ENCODE measurements at places on chromosomes 2 and 18.

DNA sequence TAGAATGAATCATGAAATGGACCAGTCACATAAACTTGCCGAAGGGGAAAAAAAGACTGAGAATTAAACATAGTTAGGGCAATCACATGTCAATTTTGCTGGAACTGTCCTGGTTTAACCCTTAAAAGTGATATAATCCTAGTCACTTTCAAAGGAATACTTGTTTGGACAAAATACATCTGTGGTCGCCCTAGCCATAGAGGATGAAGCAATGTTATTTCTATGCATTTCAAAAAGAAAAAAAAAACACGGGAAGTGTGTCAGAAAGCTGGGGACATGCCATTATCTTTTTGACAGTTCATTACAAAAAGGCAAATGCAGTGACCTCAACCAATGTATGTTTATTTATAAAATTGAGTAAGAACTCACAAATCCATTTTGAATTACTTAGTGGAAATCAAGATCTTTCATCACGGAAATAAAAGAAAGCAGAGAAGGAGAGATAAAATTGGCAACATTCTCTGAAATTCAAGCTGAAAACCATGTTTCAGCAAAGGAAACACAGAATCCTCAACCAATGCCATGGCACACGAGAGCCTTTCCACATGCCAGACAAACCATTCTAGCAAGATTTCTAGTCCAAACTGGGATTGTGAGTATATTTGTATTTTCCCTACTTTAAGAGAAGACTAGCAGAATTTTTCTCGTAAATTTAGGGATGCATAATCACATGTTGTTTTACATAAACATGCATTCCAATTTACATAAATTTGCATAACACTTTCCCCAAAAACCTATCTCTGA is 854.3 kb upstream of the ACVR2A start:
- DNase-seq: no peak

DNA sequence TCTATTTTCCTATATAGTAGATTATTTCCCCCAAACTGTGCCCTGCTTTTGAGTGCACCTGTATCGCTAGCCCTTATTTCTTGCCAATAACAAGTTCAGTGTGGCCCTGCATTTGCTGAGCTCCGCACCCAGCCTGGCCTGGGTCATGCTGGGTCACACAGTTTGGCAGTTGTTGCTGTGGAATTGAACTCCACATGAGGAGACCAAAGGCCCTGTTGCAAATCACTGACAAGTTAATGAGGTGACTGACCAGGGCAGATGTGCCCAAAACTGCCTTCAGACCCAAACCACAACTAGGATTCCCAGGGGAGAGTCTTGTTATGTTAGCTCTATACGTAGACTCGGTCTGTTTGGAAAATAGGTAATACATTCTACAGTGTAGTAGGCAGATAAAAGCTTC is 31.0 kb downstream of the COL4A4 start:
- DNase-seq: no peak

- DNase-seq: no peak
Measured at GRCh38 chr2:130799295-130799694, 37.4 kb upstream of the ARHGEF4 start.

DNA sequence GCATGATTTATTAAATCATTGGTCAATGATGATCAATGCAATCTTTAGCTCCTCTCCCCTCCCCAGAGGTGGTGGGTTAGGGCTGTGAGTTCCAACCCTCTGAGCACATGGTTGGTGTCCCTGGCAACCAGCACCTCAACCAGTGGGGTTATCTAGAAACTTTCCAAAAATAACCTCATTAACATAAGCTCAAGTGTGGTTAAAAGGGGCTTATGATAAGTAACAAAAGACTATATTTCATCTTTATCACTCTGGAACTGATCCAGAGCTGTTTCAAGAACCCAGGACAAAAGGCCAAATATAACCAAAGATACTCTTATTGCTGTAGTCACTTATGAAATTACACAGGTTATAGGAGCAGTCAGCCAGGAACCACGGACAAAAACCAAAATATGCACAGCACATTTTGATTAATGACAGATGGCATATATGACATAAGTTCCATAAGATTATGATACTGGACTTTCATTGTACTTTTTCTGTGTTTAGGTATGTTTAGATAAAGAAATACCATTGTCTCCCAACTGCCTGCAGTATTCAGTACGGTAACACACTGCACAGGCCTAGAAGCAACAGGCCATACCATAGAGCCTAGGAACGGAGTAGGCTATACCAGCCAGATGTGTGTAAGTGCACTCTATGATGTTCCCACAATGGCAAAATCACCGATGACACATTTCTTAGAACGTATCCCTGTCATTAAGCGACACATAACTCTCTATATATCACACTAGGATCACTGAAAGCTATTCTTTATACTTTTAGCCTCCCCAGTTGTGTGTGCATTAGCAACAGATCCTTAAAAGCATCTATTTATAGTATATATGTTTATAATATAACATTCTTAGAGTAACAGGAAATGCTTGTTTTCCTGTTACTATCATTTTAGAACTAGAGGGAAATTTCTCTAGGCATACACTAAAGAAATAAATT is 31.9 kb downstream of the KIDINS220 start:
- DNase-seq: no peak

GRCh38 chr2:238776003-238776760 is 71.7 kb upstream of the TWIST2 start:
- DNase-seq: no peak

GRCh38 chr18:48530399-48531081 is 8.3 kb upstream of the CTIF start:
- DNase-seq: no peak

DNA sequence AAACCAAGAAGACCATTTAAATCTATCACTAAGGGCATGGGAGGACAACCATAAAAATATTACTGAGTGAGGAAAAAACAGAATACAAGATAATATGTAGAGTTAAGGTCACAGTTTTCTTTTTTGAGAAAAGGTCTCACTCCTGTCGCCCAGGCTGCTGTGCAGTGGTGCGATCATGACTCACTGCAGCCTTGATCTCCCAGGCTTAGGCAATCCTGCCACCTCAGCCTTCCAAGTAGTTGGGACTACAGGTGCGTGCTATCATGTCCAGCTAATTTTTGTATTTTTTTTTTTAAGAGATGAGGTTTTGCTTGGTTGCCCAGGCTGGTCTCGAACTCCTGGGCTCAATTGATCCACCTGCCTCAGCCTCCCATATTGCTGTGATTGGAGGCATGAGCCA is 24.0 kb downstream of the POLR1A start:
- no peak for DNase-seq

DNA sequence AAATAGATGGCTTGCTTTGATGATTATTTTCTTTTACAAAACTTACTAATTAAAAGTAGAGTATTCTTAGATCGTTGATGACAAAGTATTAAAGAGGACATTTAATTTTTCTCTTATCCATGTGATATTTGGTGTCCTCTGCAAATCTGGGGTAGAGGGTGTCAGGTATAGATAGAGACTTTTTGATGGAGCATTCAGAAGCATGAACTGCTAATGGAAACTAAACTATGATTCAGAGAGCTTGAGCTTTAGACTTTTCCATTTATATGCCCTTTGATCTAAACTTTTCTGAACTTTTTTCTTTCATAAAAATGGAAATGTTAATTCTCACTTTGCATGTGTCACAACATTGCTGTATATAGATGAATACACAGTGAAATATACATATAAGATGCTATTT is 619.7 kb downstream of the PLCL1 start:
- no peak for DNase-seq

DNA sequence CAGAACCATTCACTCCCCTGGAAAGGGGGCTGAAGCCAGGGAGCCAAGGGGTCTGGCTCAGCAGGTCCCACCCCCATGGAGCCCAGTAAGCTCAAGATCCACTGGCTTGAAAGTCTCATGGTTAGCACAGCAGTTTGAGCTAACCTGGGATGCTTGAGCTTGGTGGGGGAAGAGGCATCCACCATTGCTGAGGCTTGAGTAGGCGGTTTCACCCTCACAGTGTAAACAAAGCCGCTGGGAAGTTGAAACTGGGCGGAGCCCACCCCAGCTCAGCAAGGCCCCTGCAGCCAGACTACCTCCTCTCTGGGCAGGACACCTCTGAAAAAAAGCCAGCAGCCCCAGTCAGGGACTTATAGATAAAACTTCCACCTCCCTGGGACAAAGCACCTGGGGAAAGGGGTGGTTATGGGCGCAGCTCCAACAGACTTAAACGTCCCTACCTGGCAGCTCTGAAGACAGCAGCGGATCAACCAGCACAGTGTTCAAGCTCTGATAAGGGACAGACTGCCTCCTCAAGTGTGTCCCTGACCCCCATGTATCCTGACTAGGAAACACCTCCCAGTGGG is 14.7 kb upstream of the TTC32 start:
- DNase-seq: no peak

DNA sequence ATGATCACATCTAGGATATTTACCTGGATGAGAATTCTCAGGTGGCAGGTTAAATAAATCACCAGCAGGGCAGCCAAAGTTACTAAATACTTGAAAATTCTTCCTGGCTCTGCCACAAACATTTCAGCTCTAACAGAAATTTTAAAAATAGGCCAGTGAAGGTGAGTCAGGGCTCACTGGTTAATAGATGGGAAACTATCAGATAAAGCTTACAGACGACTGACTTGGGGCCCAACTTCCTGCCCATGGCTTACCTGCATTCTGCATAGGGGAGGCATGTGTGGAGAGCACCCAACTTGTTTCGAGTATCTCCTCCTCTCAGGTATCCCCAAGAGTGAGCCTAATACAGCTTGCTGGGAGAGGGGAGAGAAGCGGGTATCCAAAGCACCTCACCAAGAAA is 57.8 kb downstream of the SPRED2 start:
- DNase-seq: no peak

DNA sequence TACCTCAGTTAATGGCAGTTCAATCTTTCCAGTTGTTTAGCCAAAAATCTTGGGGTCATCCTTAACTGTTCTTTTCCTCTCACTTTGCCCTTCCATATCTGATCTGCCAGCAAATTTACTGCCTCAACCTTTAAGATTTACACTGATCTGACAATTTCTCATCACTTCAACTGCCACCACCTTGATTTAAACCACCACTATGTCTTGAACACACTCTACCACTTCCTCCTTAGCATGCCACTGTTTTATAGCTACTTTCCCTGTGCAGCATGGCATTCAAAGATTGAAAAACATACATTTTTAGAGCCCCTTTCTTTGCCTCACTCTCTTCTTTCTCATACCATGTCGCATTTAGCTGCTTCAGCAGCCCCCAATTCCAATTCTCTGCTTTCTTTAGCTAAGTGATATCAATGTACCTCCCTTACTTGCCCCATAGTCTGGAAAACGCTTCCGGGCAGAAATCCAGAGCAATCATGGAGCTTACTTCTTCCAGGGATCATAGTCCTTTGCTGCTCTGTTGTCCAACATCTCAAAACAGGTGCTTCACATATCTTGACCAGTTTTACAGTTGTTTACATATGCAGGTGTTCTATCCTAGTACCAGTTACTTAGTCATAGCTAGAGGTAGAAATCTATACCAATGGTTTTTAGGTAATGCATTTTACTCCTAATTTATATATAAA is 10.9 kb downstream of the PGAP1 start:
- no peak for DNase-seq

GRCh38 chr2:104944495-104944894 is 90.6 kb downstream of the POU3F3 start:
- DNase-seq: no peak

- DNase-seq: no peak
Measured at GRCh38 chr18:40366521-40366920, 1588.5 kb upstream of the PIK3C3 start.

DNA sequence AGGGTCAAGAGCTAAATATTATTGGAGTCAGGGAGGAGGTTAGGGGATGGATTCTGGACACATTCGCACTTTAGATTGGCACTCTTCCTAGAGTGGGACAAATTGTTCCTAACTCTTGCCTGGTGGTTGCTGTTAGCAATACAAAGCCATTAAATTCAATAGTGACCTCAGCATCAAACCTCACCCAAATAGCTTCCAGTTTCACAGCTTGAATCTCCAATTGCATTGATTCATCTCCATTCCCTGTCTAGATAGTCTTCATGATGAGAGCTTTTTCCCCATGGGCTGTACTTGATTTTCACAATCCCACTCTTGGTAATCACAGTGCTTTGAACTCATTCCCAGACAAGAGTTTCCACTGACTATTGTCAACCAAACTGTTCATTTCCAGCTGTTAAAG is 585.9 kb upstream of the SYT4 start:
- no peak for DNase-seq

DNA sequence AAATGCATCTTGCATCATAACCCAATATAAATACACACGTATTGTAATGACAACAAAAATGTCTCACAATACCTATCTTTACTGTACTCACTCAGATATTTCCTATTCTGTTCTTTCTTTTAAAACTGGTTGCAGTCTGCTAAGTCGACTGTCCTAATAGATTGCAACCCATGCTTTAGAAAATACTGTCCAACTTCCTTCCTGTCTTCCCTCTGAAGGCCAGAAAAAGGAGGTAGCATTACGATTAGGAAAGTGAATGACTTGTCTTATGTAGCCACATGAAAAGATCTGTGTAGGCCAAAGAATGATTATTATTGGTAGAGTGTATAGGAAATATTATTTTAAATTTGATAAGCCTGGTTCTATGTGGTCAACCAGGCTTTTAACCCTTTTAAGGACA is 134.1 kb downstream of the FAM210A start:
- DNase-seq: no peak

DNA sequence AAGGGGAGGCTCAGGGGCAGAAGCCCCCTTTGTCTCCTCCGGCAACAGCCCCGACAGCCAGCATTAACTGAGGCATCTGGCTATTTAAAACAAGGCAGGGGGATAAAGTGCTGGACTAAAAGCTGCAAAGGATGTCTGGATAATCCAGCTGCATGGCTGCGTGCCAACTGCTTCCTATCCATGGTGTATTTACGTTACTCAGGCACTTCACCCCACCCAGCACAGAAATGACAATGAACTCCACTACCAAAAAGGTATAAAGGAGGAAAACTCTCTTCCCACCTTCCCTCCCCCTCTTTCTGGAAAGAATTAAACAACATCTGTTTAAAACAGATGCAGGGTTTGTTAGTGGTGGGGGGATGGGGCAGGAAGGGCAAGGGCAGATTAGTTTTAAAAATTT is 82.5 kb downstream of the SPRED2 start:
- DNase-seq: no peak

GRCh38 chr18:457140-457519 is 43.4 kb downstream of the COLEC12 start:
- DNase-seq: no peak

DNA sequence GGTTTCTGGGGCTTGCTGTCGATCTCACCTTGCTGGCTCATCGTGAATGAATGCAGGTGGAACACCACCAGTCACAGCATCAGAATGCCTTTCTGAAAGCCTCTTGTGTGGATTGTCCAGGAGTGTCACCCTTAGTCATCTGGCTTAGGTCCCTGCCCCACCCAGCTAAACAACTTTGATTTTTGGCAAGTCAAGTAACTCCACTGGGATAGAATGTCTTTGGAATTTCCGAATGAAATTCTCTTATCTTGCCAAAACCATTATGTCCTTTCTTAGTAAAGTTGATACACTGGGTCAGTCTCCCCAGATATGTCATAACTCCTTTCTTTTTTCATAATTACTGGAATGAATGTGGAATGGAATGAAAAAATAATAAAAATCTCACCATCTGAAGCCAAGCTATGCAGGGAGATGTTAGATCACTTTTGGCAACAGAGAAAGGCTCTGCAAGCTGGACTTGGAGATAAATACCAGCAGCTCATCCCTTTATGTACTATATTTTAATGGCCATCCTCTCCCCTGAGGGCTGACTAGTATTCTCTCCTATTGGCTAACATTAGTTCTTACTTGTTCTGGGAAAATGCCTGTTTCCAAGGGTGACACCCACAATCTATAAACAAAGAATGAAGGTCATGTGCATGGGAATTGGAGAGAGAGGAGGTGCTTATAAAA is 35.4 kb downstream of the INSIG2 start:
- no peak for DNase-seq

GRCh38 chr18:13276530-13277520 is 58.3 kb downstream of the LDLRAD4 start:
- DNase-seq: no peak

All from activated T-cell treated with anti-CD3 and anti-CD28 coated beads for 24 hours (primary cell).